Transverse colon (tissue), 4 donors: ENCODE measurements at places on chromosomes 7 and 10. TPM values are rescaled to one million over a fixed set of nuclear protein-coding genes. Genes with fewer than 3 reads are reported as not detected.

The NRAP gene
- total RNA-seq = not detected

The PTN gene
- 4.0 TPM for total RNA-seq

The FAM241B gene
- 0.95 TPM for total RNA-seq

DNA sequence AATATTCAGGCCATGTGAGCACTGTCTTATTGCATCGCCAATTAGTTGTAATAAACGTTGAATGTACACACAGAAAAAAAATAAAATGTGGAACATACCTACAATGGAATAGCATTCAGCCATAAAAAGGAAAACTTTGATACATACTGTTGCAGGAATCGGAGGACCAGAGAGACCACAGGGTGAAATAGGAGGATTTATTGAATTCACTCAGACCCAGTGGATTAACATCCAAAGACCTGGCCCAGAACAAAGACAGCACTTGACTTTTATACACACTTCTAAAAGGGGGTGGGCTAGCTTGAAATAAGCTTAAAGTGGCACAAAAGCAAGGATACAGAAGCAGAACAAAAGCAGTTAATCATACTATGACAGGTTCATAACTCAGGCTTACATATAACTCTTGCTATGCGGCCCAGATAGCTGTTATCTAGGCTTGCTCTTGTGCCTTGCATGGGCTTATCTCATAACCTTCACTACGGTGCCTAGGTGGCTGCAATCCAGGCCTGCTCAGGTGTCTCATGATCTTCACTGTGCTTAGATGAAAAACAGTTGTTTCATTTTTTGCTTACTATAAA, 292.2 kb upstream of the TAC1 start:
- DNase-seq = no peak

DNA sequence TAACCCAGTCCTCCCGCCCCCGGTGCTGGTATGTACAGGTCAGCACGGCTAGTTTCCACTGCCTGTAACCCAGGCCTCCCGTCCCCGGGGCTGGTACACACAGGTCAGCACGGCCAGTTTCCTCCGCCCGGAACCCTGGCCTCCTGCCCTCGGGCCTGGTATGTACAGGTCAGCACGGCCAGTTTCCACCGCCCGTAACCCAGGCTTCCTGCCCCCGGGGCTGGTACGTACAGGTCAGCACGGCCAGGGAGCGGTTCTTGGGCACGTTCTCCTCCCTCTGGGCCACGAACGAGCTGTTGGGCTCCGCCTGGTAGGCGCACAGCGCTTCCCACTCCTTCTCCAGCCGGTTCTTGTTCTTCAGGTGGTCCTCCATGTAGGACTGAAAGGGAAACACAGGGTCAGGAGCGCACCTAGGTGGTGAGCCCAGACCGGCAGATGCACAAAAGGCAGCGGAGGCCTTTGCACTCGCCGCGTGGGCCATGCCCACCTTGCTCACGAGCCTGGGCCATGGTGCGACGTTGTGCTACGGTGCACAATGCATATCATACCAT, 284.4 kb downstream of the DNAJB6 start:
- DNase-seq = no peak

GRCh38 chr7:3238525-3239210, 62.4 kb upstream of the SDK1 start:
- DNase-seq = no peak

DNA sequence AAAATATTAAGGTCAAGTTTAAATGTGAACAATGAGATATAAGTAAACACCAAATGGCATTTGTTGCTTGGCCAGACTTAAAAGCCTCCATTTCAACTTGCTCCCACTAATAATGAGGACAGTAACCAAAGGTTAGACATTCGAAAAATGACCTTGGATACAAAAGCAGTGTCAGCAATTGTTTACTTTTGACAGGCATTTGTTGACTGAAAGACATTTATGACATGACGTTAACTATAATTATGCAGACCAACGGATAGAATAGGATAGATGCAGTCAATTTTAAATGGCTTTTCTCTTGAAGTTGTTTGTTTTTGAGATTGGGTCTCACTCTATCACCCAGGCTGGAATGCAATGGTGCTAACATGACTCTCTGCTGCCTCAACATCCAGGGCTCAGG, 6.3 kb upstream of the WNT16 start:
- DNase-seq = no peak

- no peak for DNase-seq
These were observed 32.1 kb downstream of the PLCE1 start for GRCh38 chr10:94025806-94026205.
